ENCODE measurements at places on chromosomes 1 and 21. TPM values are rescaled to one million over a fixed set of nuclear protein-coding genes. Genes with fewer than 3 reads are reported as not detected.

Gene TSPAN2
- polyA plus RNA-seq: 1.4 TPM

- H3K27me3 ChIP-seq: no peaks in the 10 kb centered on the region
- no peaks in the 10 kb centered on the region for H3K4me1 ChIP-seq
- no peak overlapping the region for H3K4me3 ChIP-seq
- no peak for DNase-seq
Measured at GRCh38 chr1:186717286-186717685, 37.1 kb upstream of the PTGS2 start.

Gene ZMYM4
- 24.5 TPM for polyA plus RNA-seq

DNA sequence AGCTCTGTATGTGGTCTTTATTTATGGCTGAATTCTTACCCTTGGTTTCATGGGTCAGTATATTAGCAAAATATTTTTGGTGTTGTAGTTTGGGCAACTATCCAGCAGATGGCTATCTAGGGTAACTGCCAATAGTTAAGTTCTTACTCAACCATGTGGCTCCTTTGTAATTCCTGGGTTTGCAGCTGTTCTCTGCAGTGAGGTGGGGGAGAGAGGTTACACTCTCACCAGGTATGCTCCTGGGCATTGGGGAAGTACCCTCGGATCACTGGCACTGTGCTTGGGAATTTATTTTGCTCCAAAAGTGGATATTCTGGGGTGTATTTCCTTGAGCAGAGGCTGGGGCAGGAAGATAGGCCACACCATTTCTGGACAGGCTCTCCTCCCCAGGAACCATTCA lies 436.7 kb upstream of the TMPRSS15 start:
- H3K4me3 ChIP-seq: no peak overlapping the region
- DNase-seq: peak; percentile 10
- H3K27ac ChIP-seq: no peak overlapping the region
- H3K36me3 ChIP-seq: no peaks in the 10 kb centered on the region
- no peaks in the 10 kb centered on the region for H3K27me3 ChIP-seq

- no peak for DNase-seq
- H3K27me3 ChIP-seq: peaks cover 30% of the 10 kb centered on the region
- H3K36me3 ChIP-seq: no peaks in the 10 kb centered on the region
- no peak overlapping the region for H3K27ac ChIP-seq
- H3K4me1 ChIP-seq: peaks cover 11% of the 10 kb centered on the region
Measured at GRCh38 chr1:210246447-210246846, 13.9 kb downstream of the SERTAD4 start.

DNA sequence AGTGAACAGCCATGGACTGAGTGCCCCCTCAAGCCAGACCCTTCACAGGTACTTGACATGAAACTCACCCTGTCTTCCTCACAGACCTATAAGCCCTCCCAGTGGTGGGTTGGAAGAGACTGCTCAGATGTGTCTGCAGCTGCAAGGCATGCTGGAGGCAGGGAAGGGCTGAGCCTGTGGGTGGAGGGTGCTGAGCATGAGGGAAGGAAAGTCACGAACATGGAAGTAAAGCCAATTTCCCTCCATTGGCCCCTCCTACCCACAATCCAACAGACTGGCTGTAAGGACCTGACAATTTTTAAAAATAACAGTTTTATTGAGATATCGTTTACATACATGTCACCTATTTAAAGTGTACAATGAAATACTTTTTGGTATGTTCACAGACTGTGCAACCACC lies 44.1 kb downstream of the RCSD1 start:
- no peaks in the 10 kb centered on the region for H3K4me1 ChIP-seq
- no peaks in the 10 kb centered on the region for H3K27me3 ChIP-seq
- no peak overlapping the region for H3K4me3 ChIP-seq
- DNase-seq: no peak

GRCh38 chr21:45319461-45320211 lies 31.9 kb upstream of the POFUT2 start:
- no peak overlapping the region for H3K27ac ChIP-seq
- no peak overlapping the region for H3K4me3 ChIP-seq
- DNase-seq: no peak
- peaks cover 21% of the 10 kb centered on the region for H3K4me1 ChIP-seq
- H3K27me3 ChIP-seq: no peaks in the 10 kb centered on the region

GRCh38 chr1:151368393-151369301 lies 3.9 kb downstream of the SELENBP1 start:
- DNase-seq: no peak
- peaks cover 31% of the 10 kb centered on the region for H3K4me1 ChIP-seq
- H3K36me3 ChIP-seq: no peaks in the 10 kb centered on the region
- H3K27ac ChIP-seq: no peak overlapping the region

Gene USP25
- polyA plus RNA-seq: 22.2 TPM

DNA sequence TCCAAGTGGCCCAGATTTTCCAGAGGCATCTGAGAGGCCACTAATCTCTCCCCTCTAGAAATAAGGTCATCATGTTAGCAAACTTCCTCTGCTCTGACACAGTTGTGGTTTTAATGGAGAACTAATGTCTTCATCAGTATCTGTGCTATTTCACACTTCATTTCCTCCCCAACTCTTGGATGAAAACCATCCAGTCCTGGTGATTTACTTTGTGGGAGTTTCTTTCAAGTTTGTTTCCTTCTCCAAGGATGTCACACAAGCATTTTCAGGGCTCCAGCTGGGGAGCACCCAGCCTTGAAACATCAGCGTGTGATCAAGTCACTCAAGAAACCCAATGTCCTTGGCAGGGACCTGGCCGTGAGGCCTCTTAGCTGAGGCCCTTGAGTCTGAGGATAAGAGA lies 38.8 kb downstream of the TBX15 start:
- no peaks in the 10 kb centered on the region for H3K27me3 ChIP-seq
- H3K4me1 ChIP-seq: peaks cover 12% of the 10 kb centered on the region
- no peak overlapping the region for H3K4me3 ChIP-seq
- no peak for DNase-seq
- H3K27ac ChIP-seq: no peak overlapping the region
- H3K36me3 ChIP-seq: no peaks in the 10 kb centered on the region

GRCh38 chr1:7991504-7992440 lies 30.3 kb downstream of the PARK7 start:
- no peak overlapping the region for H3K27ac ChIP-seq
- no peaks in the 10 kb centered on the region for H3K36me3 ChIP-seq
- no peaks in the 10 kb centered on the region for H3K27me3 ChIP-seq
- H3K4me3 ChIP-seq: no peak overlapping the region

DNA sequence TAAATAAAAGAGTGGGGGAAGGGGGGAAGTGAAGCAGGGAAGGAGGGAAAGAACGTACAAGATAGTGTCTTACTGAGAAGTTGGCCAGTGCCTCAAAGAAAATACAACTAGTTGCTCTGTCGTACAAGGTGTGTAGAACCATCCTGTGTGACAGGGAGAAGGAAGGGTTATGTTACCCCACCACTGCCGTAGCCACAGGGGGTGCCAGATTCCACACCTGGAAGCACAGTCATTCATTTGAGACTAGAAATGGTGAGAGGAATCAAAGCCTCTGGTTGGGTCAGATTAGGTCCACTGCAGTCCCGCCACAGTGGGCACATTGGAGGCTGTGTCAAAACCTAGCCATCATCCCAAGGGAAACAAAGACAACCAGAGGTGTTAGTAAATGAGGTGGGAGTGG lies 2.7 kb upstream of the ERI3 start:
- DNase-seq: no peak
- no peak overlapping the region for H3K4me3 ChIP-seq
- H3K27ac ChIP-seq: no peak overlapping the region

Gene IFI44
- 3.1 TPM for polyA plus RNA-seq

Gene PLD5
- polyA plus RNA-seq: 0.58 TPM

- no peaks in the 10 kb centered on the region for H3K36me3 ChIP-seq
- no peak overlapping the region for H3K4me3 ChIP-seq
- no peak overlapping the region for H3K27ac ChIP-seq
- DNase-seq: peak; percentile 8
Measured at GRCh38 chr1:220330265-220330664, 58.0 kb upstream of the RAB3GAP2 start.

DNA sequence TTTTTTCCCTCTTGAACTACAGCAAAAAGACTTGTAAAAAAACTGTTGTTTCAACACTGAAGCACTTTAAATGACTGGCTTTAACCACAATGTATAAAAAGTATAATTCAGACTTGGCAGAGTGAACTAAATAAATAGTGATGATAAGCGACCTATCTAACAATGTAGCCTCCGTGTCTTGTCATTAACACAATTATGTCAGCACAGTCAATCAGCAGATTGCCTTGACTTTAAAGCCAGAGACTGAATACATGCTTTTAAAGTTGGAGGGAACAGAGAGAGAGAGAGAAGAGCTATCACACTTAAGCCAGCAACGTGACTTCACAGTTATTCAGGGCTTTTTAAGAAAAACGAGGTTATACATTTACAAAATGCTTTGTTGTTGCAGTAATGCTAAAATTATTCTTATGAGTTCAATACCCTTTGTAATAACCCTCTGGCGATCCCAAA lies 378.1 kb downstream of the LMO4 start:
- no peaks in the 10 kb centered on the region for H3K36me3 ChIP-seq
- H3K27ac ChIP-seq: peak overlapping the region; percentile 11
- no peak for DNase-seq
- H3K4me3 ChIP-seq: no peak overlapping the region

DNA sequence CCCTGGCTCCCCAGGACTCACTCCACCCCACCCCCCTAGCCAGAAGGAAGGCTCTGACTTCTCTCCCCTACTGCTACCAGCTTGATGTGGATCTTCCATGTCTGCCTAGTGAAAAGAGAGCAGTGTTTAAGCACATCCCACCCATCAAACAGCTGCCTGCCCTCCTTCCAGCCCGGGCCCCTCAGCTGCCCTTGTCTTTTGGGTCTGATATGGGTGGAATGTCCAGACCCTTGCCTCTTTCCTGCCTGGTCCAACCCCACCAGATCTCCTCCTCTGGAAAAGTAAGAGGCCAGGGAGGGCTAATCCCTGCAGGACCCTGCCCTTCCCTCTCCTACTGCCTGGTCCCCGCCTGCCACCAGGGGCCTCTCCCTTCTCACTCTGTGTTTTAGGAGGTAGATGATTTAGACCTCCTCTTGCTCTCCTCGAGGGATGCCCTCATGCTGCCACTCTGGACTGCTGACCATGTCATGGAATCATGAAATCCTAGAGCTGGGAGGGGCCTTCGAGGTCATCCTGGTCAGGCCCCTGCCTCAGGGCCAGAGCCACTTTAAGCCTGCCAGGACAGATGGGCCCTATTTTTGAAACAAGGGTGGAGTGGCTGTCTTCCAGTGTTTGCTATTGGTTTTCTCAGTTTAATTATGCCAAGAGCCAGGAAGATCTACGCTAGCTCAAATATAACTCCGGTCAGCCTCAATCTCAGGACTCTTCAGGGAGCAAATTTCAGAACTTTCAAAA lies 15.8 kb upstream of the HSPG2 start:
- H3K36me3 ChIP-seq: no peaks in the 10 kb centered on the region
- H3K4me1 ChIP-seq: peaks cover 11% of the 10 kb centered on the region
- no peak overlapping the region for H3K27ac ChIP-seq
- DNase-seq: no peak
- no peak overlapping the region for H3K4me3 ChIP-seq

GRCh38 chr1:55310505-55310971 lies 95.4 kb upstream of the USP24 start:
- no peak overlapping the region for H3K4me3 ChIP-seq
- no peaks in the 10 kb centered on the region for H3K4me1 ChIP-seq
- no peak overlapping the region for H3K27ac ChIP-seq

Gene LDLRAD1
- polyA plus RNA-seq: 0.13 TPM

DNA sequence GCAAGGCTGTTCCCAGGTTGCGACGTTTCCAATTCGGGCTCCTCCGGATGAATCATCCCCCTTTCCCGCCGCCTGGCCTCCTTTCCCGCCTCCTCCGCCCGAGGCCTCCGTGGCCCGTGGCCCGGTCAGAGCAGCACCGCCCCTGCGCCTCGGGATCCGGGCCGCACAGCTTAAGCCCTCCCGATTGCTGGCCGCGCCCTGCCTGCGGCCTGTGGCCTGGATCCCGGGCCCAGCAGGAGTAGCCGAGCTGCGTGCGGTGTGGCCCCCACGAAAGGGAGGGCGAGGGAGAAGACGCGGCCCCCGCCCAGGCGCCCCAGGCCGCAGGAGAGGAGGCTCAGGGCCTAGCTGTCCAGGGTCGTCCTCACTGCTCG lies 1.0 kb downstream of the TMEM200B start:
- peak; percentile 74 for DNase-seq
- peak overlapping the region; percentile 66 for H3K4me3 ChIP-seq
- no peaks in the 10 kb centered on the region for H3K36me3 ChIP-seq
- peaks cover 20% of the 10 kb centered on the region for H3K4me1 ChIP-seq

DNA sequence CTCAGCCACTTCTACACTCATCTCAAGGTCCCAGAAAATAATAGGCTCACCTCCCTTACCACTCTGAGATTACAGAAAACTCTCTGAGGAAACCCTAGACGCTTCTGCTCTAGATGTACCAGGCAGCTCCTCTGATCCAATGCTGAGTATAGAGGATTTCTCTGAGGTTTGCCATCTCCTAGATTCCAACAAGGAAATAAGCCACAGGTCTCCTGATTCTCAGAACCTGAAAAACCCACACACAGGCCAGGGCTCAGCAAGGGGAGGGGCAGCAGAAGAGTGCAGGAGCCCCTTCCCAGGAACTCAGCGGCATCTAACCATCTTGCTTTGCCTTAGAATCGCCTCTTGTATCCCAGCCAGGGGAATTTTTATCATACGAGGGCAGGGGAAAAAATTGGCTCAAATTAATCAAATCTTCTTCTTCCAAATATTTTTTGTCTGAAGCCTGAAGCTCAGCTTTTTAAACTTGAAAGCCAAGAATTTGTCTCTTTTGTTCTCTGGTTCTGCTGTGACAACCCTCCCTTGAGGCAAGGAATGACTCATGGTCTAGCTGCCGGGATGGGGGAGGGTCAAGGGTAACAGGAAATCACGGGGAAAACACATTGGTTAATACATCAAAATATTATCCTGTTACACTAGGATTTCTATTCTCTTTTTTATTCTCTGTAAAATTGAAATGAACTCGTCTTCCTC lies 30.8 kb downstream of the GORAB start:
- DNase-seq: peak; percentile 68
- no peaks in the 10 kb centered on the region for H3K27me3 ChIP-seq
- peaks cover 6% of the 10 kb centered on the region for H3K4me1 ChIP-seq
- H3K27ac ChIP-seq: peak overlapping the region; percentile 51

DNA sequence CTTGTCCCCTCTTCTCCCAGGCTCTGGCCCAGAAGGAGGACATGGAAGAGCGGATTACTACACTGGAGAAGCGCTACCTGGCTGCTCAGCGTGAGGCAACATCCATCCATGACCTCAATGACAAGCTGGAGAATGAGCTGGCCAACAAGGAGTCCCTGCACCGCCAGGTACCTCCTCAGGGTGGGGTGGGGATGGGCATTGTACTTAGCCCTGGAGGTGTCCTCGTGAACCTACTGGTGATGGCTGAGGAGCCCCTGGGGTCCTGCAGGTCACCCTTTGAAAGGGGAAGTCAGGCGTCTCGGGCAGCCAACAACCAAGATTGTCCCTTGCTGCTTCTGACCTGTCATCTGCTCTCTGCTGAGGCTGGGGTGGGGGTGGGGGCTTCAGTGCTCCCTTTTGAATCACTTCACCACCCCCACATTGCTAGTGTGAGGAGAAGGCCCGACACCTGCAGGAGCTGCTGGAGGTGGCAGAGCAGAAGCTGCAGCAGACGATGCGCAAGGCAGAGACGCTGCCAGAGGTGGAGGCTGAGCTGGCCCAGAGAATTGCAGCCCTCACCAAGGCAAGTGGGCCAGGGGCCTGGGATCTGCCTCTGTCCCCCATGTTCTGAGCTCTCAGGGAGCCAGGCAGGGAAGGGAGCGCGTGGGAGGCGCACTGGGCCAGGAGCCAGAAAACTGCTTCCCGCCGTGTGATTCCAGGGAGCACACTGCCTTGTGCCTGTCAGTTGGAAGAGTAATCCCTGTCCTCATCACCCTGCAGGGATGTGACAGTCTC lies 19.7 kb downstream of the PPFIA4 start:
- H3K27me3 ChIP-seq: no peaks in the 10 kb centered on the region
- no peaks in the 10 kb centered on the region for H3K4me1 ChIP-seq
- no peak overlapping the region for H3K4me3 ChIP-seq
